ENCODE measurements at places on chromosomes 16 and 17.
A peak's percentile ranks its signal among the peaks of the same experiment; 100 is the strongest.

GRCh38 chr17:15260376-15261257 lies 4.5 kb downstream of the PMP22 start:
- peak; percentile 80 for DNase-seq

DNA sequence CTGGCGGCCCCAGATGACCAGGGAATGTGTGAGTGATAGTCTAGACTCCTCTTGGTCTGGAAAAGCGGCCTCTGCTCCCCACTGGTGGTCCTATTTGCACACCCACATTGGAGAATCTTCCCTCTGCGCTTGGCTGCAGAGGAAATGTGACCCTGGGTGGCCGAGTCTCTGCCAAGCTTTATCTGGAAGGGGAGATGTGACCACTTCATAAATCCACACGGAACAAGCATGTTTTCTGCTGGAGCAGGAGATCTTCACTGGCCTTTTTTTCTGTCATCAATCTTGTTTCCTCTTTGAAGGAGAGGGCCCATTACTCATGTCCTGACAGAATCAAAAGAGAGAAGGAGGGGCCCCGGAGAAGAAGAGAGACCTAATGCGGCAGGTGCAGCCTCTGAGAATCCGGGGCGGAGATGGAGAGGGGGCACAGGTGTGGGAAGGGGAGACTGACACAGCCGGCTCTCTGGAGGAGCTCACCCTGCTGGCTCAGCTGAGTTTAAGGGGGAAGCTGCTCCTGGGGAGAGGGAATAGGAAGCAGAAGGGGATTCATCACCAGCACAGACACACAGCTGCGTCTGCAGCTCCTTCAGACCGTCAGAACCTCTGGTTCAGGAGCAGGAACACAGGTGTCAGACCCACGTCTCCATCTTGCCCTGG lies 116.3 kb downstream of the SOX9 start:
- DNase-seq, result no peak

DNA sequence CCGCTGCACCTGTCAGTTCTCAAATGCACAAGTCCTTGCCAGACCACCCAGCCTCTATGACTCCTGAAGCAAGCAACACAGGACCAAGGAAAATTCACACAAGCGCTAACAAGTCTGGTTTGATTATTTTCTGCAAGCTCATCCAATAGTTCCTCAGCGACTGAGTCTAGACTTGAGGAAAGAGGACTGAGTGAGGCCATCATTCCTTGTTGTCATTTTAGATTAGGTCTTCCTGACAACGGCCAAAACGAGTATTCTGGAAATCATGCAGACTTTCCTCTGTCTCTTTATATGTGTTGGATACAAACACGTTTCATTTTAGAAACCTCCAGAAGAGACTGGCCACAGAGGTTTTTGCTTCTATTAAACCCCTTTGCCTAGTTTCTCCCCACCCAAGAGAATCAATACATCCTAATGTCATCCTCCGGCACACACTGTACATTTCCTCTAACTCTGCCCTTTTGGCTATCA lies 561 bp downstream of the CCDC47 start:
- peak; percentile 4 for DNase-seq

GRCh38 chr17:1362964-1363363 lies 37.1 kb downstream of the YWHAE start:
- DNase-seq, result no peak

GRCh38 chr16:48617711-48618148 lies 7.8 kb upstream of the N4BP1 start:
- no peak for DNase-seq

DNA sequence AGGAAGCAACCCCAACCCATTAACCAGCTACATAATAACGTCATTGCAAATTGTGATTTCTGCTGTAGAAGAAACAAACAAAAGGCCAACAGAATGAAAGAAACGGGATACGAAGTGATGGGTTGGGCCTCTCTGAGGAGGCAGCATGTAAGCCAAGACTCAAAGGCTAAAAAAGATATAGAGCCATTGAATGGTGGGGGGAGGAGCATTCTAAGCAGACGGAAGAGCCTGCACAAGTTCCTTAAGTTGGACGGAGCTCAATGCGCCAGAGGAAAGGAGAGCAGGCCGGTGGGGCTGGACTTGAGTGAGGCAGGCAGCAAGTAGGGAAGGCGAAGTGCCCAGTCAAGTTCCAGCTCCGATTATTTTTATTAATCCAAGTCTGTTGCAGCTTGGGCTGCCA lies 160.3 kb downstream of the SHISA9 start:
- DNase-seq, result no peak

DNA sequence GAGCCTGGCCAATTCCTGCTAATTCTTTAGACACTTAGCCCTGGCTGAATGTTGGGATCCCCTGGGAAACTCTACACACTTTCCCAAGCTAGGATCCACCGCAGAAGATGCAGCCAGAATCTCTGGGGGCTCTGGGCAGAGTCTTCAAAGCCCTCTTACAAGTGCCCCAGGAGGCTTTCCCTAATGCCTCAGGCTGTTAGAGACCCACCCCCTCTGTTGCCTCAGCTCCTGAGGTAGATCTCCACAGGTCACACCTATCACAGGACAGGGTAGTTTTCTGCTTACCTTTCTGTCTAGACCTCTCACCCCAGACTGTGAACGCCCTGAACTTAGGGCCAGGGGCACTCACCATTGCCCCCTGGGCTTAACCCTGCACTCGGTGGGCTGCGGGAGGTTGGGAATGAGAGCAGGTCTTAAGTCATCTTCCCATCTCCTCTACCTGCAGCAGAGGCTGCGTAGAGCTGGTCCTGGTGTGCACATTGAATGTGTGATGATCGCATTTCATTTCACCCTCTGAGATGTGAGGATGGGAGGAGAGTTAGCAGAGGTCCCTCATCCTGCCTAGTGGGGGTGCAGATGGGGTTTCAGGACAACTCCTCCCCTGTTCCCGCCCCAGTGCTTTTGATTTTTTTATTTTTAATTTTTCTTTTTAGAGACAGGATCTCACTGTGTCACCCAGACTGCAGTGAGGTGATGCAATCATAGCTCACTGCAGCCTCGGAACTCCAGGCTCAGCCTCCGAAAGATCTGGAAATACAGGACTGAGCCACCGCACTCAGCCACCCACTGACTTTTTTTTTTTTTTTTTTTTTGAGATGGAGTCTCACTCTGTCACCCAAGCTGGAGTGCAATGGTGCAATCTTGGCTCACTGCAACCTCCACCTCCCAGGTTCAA lies 89.0 kb upstream of the LHX1 start:
- no peak for DNase-seq

DNA sequence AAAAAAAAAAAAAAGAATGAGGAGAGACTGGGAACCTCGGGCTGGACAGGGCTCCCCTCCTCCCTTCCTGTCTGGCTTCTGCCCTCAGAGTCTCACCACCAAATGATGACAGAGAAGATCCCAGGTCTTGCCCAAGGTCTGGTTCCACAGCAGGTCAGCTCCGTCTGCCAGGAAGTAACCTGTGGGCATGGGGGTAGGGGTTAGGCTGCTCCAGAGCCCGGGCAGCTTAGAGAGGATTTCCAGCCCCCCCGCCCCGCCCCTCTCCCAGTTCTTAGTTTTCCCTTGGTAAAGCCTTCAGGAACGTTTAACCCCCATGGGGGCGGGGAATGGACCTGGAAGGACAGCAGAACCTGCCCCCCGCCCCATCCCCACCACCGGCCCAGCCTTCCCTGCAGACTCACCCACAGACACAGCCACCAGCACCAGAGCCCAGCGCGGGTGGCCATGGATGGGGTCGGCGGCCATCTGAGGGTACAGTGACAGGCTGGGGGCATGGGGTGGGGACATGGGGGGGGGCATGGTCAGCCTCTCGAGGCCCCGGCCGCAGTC lies 700 bp downstream of the TLCD2 start:
- DNase-seq, result no peak

DNA sequence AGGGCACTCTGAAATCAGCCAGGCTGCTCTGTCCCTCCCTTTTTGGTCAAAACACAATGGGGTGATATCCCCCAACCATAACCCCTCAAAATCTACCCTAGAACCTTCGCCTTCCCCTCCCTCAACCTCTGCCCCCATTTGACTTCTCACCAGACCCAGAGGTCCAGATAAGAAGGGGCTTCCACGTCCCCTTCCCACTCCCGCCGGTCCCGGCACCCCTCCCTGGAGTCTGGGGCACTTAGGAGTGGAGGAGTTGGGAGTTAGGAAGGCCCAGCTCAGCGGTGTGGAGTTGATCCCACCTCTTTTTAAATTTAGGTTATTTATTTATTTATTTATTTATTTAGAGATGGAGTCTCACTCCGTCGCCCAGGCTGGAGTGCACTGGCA lies 619 bp upstream of the TMEM92 start:
- no peak for DNase-seq

GRCh38 chr17:30000001-30000754 lies 58.7 kb downstream of the EFCAB5 start:
- DNase-seq, result no peak

- no peak for DNase-seq
Observed at GRCh38 chr17:58969612-58970011, 137.1 kb downstream of the TRIM37 start.

DNA sequence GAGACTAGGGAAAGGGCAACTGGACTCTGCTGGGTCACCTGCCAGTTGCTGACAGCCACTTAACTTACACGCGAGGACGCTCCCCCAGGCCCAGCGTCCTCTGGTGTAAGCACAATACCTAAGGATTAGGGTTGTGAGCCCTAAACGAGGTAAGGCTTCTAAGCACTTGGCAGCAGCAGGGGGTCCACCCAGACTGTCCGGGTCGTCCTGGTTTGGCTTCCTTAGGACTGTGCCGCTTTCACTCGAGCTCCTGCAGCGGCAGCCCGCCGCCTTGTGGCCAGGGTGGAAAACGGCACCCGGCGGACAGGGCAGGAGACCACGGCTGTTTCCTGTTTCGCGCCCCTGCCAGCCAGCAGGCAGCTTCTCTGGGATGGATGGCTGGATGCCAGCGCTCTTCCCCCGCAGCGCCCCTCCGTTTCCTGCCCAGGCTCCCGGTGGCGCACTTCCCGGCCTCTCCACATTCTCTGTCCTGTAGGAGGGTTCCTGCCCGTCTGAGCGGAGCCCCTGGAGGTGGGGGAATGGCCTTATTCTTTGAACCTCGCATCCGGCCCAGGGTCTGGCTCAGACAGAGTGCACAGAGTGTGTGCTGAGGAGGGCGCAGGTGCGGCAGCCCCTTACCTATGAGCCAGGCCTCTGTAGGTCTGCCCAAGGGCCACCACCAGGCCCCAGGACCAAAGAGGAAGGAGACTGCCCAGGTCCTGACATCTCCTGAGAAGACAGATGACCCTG lies 47.0 kb upstream of the AMZ2 start:
- DNase-seq, result peak; percentile 82

GRCh38 chr17:38660097-38661025 lies 14.4 kb downstream of the EPOP start:
- DNase-seq, result peak; percentile 13

GRCh38 chr17:80260791-80261158 lies at the start of gene RNF213:
Gene RNF213 (plus strand): TSS chr17:80260852. CDS start chr17:80263682, 2,830 bp downstream.
- DNase-seq, result no peak

GRCh38 chr17:82213251-82214011 lies 789 bp upstream of the CCDC57 start:
- peak; percentile 68 for DNase-seq

- DNase-seq, result no peak
Observed at GRCh38 chr16:10921536-10922327, 20.5 kb downstream of the DEXI start.

DNA sequence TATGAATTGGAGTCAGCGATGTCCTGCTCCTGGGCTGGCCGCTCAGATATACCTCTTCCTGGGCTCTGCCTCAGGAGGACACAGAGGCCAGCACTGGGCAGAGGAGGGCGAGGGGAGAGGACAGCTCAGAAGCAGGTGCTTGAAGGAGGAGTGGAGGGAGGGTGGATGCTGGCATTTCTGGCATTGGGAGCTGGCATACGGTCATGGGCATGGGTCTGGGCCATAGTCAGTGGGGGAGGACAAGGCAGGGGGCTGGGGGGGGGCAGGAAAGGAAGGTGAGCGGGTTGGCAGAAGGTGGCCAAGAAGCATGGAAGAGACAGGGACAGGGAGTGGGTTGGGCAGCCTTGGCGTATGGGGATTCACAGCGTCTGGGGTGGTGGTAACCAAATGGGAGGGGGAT lies 16.7 kb upstream of the RAP1GAP2 start:
- DNase-seq, result no peak

DNA sequence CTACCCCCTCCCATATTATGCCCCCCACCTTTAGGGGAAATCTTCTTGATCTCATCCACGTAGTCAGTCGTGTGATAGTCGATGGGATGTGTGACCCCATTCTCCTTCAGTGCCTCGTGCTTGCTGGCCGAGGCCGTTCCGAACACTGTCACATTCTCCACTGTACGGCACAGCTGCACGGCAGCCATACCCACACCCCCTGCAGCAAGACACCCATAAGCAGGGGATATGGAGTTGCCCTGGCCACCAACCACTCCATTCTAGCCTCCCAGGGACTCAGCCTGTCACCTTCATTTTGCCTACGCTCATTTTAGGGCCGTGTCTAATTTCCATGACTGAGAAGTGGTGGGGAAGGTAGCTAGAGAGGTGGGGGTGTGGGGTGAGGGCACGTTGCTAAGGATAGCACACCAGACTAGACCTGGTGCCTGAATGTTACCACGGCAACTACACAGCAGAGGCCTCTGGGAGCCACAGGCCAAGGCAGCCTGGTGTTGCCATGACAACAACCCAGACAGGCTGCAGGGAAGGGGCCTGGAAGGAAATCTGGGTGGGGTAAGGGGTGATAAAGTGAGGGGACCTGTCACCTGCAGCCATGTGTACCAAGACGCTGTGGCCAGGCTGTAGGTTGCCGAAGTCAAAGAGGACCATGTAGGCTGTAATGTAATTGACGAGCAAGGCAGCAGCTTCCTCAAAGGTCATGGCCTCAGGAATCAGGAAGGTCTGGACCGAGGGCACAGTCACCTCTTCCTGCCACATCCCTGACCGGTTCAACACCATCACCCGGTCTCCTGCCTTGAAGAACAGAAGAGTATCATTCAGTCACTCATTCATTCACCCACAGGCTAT lies 4.0 kb downstream of the VAT1 start:
- peak; percentile 13 for DNase-seq

GRCh38 chr16:47037396-47037745 lies 63.9 kb upstream of the DNAJA2 start:
- no peak for DNase-seq

DNA sequence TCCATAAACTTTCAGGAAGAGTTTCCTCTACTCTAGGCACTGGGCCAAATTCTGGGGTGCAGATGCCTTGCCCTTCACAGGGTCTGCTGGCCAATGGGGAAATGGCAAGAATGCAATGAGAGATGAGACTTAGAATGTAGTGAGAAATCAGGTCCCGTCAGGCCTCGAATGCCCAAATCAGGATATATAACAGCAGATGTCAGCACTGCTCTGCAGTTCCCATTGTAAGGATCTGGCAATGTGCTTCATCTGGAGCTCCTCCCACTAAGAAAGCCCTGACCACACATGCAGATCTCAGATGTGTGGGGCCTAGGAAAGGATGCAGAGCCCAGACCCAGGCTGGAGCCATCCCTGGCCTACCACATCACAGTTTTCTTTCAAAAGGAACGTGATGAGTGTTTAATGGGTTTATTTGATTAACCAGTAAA lies 13.9 kb upstream of the LPCAT2 start:
- DNase-seq, result peak; percentile 76

GRCh38 chr17:37422971-37423625 lies 16.4 kb downstream of the TADA2A start:
- DNase-seq, result no peak

GRCh38 chr17:76562734-76563148 lies 22.9 kb downstream of the PRCD start:
- peak; percentile 87 for DNase-seq

- no peak for DNase-seq
Observed at GRCh38 chr16:60170196-60170595, 1436.1 kb upstream of the GOT2 start.
